ENCODE measurements at places on chromosomes 3 and 15.

GRCh38 chr3:72810659-72811434 is 37.4 kb downstream of the SHQ1 start:
- DNase-seq: no peak

DNA sequence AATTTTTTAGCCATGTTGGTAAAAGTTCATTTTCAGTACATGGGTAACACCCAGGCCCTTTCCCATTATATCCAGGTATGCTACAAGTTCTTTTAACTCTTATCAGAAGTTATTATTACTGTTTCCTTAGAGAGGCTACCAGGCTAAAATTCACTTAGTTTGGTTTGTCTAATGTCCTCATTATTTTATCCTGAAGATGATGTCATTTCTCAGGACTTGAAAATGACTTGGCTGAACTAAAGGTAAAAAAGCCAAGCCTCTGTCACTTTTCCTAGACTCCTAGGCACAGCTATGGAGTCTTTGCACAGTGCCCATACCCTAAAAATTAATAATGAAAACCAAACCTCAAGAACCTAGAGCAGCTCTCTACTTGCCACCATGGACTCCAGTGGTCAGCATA is 4.1 kb downstream of the ELL3 start:
- no peak for DNase-seq

DNA sequence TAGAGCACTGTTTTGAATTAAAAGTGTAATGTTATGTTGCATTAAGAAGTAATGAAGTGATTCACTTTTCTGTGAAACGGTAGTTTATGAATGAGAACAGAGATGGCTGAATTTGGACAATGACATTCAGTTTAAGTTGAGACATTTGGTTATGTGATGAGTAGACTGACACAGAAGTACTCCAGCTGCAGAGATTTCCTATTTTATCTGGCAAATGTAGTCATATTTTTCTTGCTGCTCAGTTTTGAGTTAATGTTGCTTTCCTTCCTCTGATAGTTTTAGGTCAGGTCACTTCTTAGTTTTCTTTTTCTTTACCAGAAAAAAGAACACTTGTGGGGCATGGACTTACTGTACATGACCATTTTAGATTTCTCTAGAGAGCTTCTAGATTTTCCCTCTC is 51.2 kb downstream of the ASB7 start:
- DNase-seq: no peak

GRCh38 chr3:111850537-111850936 is 8.5 kb upstream of the PHLDB2 start:
- DNase-seq: no peak

DNA sequence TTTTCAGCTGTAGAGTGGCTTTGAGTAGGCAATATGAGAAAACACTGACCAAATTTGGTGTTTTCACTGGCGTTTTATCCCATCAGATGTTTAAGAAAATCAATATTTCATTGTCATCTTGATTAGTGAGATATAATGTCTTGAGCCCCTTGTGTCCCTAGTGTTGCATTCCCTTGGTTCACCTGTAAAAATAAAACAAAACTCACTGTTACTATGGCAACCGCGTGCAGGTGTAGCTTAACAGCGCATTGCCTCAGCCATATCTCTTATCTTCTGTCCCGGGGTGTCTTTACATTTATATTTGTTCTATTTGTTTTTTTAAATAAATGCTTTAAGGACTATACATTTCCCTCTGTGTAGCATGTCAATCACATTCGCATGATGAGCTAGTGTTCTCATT is 551.6 kb downstream of the ZIC1 start:
- no peak for DNase-seq

- no peak for DNase-seq
Observed at GRCh38 chr3:192545333-192545732, 182.0 kb downstream of the FGF12 start.

- no peak for DNase-seq
Observed at GRCh38 chr3:171283183-171283847, 176.9 kb downstream of the TNIK start.

GRCh38 chr3:39435006-39435748 is 28.7 kb downstream of the RPSA start:
- DNase-seq: no peak

DNA sequence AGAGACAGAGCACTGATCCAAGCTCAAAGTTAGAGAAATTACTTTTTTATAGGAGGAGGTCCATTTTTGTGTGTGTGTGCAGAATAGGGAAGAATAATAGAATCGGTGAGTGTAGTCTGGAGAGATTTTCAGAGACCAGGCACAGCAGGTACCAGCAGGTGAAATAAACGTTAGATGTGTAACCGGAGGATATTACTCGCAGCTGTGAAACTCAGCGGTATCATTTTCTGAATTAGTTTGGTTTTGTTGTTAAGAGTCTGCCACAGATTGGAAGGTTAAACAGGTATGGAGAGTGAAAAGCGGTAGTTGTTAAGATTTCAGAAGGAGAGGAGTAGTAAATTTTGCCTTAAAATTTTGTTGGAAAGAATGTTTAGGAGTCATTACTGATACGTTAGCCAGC is 69.9 kb downstream of the RGMA start:
- no peak for DNase-seq

DNA sequence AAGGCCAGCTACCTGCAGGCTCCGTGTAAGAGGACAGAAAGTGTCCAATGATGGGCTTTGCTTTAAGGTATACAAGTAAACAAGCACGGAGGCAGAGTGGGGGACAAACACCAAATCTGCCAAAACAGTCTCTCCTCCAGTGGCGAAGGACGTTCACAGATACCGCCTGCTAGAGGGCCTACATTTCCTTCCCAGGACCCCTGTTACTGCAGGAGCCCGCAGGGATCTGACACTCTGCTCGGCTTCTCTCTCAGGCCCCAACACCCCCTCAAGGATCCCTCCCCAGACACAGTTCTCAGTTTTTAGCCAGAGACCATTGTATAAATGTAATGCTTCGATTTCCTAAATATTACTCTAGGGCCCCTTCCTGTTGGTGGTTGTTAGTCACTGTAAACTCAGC is 46.0 kb upstream of the VGLL4 start:
- DNase-seq: no peak

GRCh38 chr15:87767516-87767915 is 489.0 kb downstream of the NTRK3 start:
- no peak for DNase-seq

- DNase-seq: no peak
Observed at GRCh38 chr3:143514874-143515273, 333.4 kb downstream of the SLC9A9 start.

DNA sequence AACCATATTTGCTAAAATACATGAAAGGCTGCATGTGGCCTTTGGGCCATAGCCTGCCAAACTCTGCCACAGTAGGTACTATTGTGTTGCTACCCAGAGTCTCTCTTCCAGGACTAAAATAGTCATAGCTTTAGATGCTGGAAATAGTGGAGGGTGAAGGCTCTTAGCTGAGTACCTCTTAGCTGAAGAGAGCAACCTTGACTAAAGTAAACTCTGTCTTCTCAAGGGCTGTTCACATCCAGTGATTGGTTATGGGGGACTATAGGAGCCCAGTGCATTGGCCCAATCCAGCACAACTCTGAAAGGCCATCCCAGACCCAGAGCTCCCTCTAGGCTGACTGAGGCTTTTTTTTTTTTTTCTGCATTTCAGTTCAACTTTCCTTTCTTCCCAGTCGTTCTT is 117.8 kb upstream of the ACP3 start:
- no peak for DNase-seq

- DNase-seq: no peak
Observed at GRCh38 chr15:92610101-92610520, 45.5 kb downstream of the FAM174B start.

DNA sequence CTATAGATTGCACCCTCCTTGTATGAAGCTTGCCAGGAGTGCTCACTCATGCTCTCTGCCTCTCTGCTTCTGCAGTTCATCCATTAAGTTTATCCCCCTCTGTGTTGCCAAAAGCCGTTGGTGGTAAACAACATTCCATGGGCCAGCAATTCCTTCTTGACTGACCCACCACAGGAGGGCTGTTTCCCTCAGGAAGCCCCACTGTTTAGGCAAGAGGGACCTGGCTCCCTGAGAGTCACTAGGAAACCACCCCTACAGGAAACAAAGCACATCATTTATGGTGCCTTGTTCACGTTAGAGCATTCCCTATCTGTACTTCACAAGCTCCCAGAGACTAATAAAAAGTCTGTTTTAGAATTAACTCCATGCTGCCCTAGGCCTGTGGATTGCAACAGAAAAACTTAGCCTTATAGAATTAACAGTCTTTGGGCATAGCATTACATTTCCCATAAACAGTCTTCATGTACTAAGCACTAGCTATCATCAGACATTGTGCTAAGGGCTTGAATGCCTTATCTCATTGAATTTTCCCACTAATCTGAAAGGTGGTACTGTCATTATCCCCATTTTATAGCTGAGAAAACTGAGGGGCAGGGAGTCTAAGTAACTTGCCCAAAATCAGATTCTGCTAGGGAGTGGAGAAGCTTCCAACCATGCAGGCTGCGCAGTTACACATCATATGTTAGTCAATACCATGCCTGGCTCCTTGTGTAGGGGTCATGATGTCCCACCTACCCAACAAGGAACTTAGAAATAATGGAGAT is 149.9 kb downstream of the SHQ1 start:
- DNase-seq: no peak

DNA sequence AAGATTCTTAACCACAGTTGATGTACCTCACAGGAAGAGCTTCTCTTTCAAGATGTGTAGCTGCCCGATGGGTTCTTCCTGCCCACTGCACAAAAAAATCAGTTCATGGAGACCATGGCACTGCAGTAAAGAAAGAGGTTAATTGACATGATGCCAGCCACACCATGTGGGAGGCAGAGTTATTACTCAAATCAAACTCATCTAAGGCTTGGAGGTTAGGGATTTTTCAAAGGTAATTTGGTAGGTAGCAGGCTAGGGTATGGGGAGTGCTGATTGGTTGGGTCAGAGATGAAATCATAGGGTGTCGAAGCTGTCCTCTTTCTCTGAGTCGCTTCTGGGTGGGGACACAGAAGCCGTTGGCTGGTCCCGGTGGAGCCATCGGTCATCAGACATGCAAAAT is 57.4 kb upstream of the BDH1 start:
- no peak for DNase-seq
